ENCODE measurements at places on chromosomes 2 and 18.

DNA sequence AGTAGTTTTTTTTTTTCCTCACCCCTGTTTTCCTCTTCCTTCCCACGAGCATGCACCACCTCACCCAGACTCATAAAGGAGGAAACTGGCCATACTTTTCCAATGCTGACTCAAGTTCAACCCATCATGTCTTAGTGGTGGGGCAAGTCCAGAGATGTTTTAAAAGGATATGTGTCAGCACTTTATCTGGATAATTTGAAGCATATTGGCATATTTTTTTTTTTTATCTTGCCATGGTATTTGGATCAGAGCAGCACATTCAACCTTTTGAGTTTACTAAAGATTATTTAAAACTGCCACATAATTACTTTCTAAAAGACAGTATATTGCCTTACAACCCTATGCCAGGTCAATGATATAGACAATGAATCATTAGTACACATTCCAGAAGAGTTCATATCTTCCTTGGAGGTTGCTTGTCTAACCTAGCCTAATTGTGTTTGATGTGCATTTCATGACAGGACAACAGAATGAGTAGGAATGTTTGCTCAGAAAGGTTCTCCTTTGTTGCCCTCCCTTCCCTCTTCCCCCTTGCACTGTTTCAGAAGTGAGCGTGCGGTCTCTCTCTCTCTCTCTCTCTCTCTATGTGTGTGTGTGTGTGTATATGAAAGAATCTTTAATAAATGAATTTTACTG is 950.7 kb upstream of the FAM98A start:
- peak; percentile 57 for ATAC-seq

- ATAC-seq = no peak
Observed at GRCh38 chr2:117058366-117058765, 756.1 kb upstream of the DDX18 start.

GRCh38 chr18:76507830-76508385 is 12.9 kb upstream of the ZNF516 start:
- no peak for ATAC-seq

DNA sequence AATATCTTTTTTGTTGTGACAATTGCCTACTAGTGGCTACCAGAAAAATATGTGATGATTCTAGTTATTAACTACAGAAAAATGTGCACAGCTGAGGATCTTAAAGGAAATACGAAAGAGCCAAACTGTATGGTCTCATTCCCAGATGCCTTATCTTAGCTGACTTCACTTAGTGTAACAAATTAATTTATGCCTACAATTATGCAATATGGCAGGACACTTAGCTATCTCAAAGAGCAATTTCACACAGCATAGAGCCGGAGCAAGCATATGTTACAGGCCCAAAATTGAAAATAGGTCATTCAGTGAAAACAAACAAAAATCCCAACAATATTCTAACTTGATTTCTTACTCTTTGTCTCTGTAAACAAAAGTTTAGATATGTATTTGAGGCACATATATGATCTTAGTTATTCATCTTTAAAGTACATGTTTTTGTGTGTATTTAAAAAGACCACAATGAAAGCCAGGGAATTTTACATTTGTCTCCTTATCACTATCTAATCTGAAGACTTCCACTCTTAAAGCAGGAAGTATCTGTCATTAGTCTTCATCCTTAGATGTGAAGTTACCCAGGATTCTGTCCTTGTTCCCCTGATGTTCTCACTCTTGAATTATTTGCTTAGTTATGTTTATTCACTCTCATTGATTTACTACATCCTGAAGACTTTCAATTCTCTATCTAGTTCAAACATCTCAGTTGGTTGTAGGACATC is 1579.0 kb upstream of the NXPH2 start:
- no peak for ATAC-seq

DNA sequence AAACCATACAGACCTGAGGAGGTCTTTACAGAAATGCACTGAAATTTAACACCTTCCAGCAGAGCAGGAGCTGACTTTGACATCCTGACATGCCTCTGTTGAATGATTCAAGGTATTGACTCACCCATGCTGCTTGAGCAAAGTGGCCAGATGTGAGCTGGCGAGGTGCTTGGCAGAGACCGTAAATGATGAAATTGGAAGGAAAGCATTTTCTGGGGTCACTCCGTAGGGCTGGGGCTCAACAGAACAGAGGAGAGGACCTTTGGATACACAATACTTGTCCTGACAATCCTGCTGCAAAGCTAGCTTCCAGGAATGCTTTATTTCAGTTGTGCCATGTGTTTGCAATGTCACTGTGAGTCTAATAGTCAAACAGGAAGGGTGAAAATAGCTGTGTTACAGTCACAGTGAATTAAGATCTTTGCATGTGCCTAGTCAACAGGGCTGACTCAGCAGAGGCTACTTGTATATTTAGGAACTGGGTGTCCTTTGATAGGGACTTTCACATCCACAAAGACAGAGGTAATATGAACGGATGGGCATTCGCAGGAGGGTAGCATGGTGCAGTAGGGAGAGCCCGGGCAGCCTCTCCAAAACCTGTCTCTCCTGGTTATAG is 31.6 kb upstream of the NCK2 start:
- ATAC-seq = peak; percentile 80

DNA sequence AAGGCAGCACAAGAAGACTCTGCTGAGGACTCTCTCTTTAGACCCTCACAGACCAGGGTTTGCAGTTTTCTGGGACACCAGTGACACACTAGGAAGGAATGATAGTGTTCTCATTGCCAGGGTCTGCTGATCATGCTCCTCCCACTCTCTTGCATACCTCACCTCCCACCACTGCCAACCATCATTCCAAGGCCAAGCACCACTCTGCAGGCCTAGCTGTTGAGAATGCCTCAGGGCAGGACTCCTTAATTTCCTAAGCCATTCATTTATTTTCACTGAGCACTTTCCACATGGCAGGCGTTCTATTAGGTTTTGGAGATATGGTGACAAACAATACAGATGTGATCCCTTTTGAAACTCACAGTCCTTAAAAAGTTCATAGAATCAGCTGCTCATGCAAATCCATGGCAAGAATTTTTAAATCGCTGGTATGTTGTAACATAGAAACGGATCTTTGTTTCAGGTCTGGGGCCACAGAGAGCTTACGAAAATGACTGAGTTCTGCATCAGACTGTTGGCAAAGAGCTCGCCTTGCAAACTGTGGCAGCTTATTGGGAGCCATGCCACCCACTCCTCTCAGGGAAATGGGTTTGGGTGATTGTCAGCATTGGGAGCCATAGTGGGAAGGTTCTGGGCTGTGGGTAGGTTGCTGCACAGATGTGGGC is 78.5 kb downstream of the XDH start:
- ATAC-seq = no peak

DNA sequence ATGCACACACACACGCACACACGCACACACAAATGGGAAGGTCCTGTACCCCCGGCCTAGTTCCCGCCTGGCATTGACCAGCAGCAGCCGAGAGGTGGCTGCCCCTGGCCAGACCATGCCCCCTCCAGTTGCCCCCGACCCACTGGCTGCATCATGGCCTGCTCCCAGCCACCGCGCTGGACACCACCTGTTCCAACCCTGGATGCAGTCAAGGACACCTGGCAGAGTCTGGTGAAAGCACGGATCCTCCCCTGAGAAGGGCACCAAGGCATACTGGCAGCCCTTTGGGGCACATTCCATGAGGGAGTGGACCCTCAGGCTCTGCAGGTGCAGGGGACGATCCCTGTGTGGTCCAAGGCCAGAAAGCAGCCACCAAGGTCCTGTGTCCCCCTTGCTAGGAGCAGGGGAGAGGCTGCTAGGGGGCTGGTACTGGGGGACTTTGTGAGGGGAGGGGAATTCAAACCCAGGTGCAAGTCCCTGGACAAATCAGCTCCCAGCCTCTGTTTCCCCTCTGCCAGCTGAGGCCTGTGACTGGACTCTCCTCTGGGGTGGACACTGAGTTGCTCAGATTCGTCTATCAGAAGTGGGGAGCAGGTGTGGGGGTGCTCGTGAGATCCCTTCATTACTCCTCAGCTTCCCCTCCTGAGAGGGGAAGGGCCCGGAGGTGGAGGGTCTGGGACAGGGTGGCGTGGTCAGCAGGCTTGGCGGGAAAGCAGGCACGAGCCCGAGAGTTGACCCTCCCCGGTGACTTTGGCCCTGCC is 3.5 kb downstream of the ESPNL start:
- ATAC-seq = no peak

DNA sequence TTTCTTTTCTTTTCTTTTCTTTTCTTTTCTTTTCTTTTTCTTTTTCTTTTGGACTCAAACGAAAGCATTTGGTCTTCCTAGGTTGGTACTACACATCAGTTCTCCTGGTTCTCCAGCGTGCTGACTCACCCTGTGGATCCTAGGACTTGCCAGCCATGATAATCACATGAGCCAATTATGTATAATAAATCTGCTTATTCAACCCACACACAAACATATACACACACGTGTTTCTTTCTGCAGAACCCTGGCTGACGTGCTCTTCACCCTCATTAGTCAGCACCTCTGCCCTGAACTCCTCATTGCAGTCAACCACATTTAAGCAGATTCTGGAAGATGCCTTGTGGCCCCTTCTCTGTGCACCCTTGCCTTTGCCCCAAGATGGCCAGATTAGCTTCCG is 162.4 kb upstream of the MYT1L start:
- no peak for ATAC-seq

- ATAC-seq = no peak
Observed at GRCh38 chr2:241560883-241561474, 2.4 kb downstream of the BOK start.

GRCh38 chr2:219178377-219179175 is 501 bp downstream of the RETREG2 start:
- ATAC-seq = peak; percentile 11

DNA sequence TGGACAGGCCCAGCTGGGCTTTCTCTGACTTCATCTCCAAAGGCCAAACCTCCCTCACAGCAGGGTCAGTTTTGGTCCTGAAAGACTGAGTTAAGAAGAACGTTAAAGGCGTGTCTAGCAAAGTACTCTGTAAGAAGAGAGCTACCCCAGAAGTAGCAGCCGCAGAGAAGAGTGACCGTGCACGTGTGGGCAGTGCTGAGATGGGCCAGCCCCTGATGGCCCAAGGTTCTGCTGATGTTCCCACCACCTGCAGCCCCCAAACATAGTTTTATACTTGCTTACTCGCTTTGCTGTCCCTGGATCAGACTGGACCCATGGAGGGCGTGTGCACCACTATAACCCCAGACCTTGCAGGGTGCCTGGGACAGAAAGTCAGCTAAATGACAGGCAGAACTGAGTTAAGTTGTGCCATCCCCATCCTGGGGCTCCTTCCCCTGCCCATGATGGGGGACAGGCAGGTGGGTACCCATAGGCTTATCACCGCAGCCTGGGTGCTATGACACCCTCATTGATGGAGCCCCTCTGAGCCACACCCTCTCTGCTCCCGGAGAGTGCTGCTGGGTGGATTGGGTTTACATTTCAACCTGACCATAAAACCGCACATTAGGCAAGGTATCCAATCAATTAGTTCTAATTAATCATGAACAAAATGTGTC is 367.3 kb upstream of the HS6ST1 start:
- no peak for ATAC-seq

DNA sequence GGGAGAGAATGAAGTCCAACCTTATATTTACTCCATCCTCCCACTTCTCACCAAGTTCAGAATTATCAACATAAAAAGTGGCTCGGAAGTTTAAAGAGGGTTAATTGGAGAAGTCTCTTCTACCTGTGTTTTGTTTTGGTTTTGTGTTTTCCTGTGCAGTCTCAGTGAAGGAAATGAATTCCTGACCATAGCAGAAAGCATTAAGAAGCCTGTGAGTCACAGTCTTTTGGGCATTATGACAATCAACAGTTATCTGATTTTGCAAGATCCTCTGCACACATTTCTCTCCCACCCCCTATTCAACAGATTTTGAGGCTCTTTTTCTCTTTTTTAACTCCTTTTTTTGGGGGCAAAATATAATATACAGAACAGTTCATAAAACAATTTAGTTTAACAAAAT is 8.6 kb upstream of the RPL37A start:
- ATAC-seq = no peak

DNA sequence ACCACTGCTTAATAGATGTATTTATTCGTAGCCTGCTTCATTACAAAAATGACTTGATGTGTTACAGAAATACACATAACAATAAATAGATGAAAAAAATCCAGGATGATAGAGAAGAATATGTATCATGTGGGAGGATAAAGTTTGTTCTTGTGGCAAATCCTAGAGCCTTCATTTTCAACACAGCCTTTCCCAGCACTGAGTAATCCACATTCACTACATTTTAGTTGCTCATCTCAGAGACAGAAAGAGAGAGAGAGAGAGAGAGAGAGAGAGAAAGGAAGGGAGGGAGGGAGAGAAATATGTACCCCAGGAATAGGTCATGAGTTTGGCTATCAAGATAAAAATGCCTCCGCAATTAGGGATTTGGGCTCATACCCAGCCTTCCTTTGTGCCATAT is 144.3 kb downstream of the RBMS1 start:
- ATAC-seq = no peak

- ATAC-seq = no peak
Observed at GRCh38 chr2:144546933-144547332, 27.0 kb upstream of the ZEB2 start.

DNA sequence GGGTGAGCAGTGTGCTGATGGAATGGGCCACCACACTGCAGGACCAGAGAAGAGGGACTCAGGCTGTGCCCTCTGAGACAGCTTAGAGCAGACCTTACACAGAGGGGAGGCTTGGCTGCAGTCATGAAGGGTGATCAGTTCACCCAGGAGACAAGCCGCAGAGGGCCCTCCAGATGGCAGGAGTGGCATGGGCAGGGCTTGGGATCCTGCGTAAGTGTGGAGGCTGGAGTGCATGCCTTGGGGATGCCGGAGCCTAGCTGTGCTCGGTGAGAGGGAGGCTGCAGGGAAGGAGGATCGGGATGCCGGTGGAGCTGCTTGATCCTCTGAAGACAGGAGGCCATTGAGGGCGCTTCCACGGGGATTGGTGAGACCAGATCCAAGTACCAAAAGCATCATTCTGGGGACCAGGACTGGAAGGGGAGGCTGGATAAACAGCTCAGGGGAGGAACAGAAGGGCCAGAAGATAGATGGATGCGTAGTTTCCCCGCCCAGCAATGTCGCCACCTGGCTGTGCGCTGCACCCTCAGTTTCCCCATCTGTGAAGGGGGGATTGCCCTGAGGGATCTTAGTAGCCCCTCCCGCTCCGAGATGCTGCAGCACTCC is 163.4 kb downstream of the INHBB start:
- ATAC-seq = no peak

GRCh38 chr2:224094413-224094812 is 55.3 kb upstream of the SERPINE2 start:
- no peak for ATAC-seq

DNA sequence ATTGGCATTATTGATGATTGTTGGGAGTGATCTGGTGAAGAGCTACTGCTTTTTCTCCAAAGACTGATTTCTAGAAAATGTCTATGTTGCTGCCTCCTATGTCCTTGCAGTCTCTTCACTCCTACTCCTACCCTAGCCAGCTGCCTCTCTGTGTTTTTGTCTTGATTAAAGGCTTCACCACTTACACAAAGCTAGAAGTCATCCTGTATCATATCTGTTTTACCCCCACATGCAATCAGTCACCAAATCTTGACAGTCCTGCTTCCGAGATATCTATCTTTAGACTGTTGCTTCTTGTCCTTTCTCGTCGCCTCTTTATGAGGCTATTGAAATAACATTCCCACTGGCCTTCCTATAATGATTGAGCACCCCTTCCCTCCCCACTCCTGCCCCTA is 84.5 kb upstream of the ITGA4 start:
- no peak for ATAC-seq

GRCh38 chr2:215609089-215610032 is 173.5 kb upstream of the FN1 start:
- peak; percentile 72 for ATAC-seq

Measured in esophagus mucosa (tissue), 1 donor.